ENCODE measurements at places on chromosomes 3 and 15. TPM values are rescaled to one million over a fixed set of nuclear protein-coding genes. Genes with fewer than 3 reads are reported as not detected.

The ZNF620 gene
- total RNA-seq: 6.9 TPM

The C3orf62 gene
- 4.9 TPM for total RNA-seq

GRCh38 chr3:124075753-124076152 lies 83.8 kb upstream of the ROPN1 start:
- DNase-seq: no peak

DNA sequence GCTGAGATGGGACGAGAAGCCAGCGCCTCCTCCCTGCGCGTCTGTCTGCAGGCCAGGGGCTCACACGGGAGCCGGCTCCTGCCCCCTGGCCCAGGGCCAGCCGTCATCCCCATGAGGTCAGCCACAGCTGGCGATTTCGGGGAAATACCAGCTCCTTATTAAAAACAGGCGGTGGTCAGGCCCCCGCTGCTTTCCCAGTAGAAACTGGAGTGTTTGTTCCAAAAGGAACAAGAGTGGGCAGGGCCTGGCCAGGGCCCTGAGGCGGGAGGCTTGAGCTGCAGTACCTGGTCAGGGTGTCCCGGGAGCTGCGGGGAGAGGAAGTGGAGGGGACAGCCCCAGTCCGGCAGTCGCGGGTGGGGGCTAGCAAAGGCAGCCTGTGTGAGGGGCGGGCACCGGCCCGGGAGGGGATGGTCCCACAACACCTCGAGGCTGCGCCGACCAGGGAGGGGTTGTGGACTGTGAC lies 17.8 kb downstream of the MYL3 start:
- DNase-seq: peak; percentile 76

DNA sequence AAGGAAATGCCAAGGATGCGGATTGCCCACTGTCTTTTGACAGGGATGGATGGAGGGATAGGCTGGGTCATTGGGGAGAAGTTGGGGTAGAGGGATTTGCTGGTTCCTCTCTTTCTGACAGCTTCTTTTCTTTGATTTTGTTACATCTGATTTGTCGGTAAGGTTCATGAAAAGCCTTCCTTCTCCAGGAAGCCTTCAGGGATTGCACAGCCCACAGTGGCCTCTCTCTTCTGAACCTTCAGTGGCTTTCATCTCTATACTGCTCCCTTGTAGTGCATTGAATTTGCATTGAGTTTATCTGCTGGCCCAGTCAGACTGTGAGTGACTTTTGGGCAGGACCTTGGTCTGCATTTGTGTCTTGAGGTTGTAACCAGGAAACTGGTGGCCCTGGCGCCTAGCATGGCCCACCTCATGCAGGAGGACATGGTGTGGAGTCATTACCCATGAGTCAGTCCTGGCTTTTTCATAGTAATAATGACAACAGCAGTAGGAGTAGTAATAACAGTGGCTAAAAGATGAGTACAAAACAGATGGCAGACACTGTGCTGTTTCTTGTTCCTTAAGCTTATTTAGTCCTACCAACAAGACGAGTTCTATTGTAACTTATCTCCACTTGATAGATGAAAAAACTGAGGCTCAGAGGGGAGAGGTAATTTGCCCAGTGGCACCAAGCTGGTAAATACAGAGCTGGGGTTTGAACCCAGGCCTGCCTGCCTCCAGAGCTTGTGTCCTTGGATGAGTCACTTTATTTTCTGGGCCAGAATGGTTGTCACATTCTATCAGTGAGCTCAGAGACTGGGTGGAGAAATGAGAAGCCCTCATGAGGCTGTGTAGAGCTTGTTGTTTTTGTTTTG lies 28.4 kb downstream of the SMAD6 start:
- DNase-seq: no peak

DNA sequence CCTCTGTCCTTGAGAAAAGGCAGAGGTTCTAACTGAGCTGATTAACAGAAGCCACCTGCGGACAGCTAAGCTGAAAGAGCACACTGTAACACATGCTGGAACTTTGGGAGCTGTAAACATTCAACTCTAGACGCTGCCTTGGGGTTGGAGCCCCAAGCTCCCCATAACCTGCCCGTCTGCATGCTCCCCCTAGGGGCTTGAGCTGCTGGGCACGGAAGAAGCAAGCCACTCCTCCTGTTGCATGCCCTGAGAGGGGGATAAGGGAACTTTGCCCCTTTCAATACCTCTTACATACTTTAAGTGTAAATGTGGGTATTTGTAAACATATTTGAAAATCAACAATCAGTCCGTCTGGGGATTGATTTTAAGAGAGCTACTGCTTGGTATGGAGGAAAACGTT lies 188.4 kb downstream of the ADAMTSL3 start:
- DNase-seq: no peak

GRCh38 chr3:129445471-129445870 lies 5.4 kb downstream of the IFT122 start:
- DNase-seq: peak; percentile 17
